ENCODE measurements at places on chromosomes 4 and X. TPM values are rescaled to one million over a fixed set of nuclear protein-coding genes. Genes with fewer than 3 reads are reported as not detected.

Gene GALNT7
- 45.4 TPM for total RNA-seq

Gene TGIF2LX
- total RNA-seq = not detected

Gene RADX
- 1.7 TPM for total RNA-seq

Gene CITED1
- total RNA-seq = 0.17 TPM

Gene FMR1NB
- not detected for total RNA-seq

Gene OFD1
- total RNA-seq = 15.5 TPM

Gene C4orf36
- total RNA-seq = 2.8 TPM

Gene MAGEC1
- not detected for total RNA-seq

Gene SUPT20HL2
- total RNA-seq = not detected

Gene ZXDA
- total RNA-seq = 7.4 TPM

Gene PCGF3
- 27.1 TPM for total RNA-seq

Gene CXXC4
- total RNA-seq = under 0.01 TPM

Gene DDX53
- total RNA-seq = not detected

Gene ADH7
- total RNA-seq = not detected

Gene TSPAN5
- total RNA-seq = 75.5 TPM

Gene PPP1R2C
- not detected for total RNA-seq

Gene AREG
- 1.5 TPM for total RNA-seq

Gene TRPC3
- total RNA-seq = 1.0 TPM

Gene FHIP1A
- total RNA-seq = under 0.01 TPM

Gene FAM149A
- 9.4 TPM for total RNA-seq

Gene GAGE12E
- total RNA-seq = not detected

Gene TLR10
- not detected for total RNA-seq

Gene CFAP299
- 16.2 TPM for total RNA-seq

Gene SOD3
- 34.8 TPM for total RNA-seq

Gene VCX3B
- not detected for total RNA-seq

Gene POLN
- 5.6 TPM for total RNA-seq

Gene DDX60
- total RNA-seq = 23.1 TPM

Gene USP51
- 1.3 TPM for total RNA-seq

Gene FGFR3
- 0.33 TPM for total RNA-seq

Gene SHOX
- total RNA-seq = not detected

Gene RNF175
- total RNA-seq = 0.26 TPM

Gene LRAT
- total RNA-seq = under 0.01 TPM

Gene CSN1S1
- total RNA-seq = not detected

Gene ATP2B3
- total RNA-seq = not detected

Gene F9
- total RNA-seq = not detected

Gene MAGEB17
- not detected for total RNA-seq

Gene TBX22
- total RNA-seq = not detected

Gene EDNRA
- total RNA-seq = 0.77 TPM

Gene GAGE13
- total RNA-seq = not detected

Gene ERCC6L
- total RNA-seq = not detected

Gene IKBKG
- total RNA-seq = 8.7 TPM

Gene SSX4B
- not detected for total RNA-seq

Gene COL4A6
- 7.2 TPM for total RNA-seq

Gene NCAPG
- total RNA-seq = 10.1 TPM

Gene CENPVL3
- total RNA-seq = not detected

Gene RAB39B
- 3.0 TPM for total RNA-seq

Gene RPS6KA6
- 3.3 TPM for total RNA-seq

Gene TMEM33
- 31.1 TPM for total RNA-seq

Data from fibroblast of lung (primary cell).